ENCODE measurements at places on chromosomes 11 and 22.
A peak's percentile ranks its signal among the peaks of the same experiment; 100 is the strongest.

- no peak for DNase-seq
These were observed 5.4 kb upstream of the APOL2 start for GRCh38 chr22:36244522-36245391.

- DNase-seq = no peak
These were observed 2.9 kb downstream of the INPP5J start for GRCh38 chr22:31125521-31126117.

DNA sequence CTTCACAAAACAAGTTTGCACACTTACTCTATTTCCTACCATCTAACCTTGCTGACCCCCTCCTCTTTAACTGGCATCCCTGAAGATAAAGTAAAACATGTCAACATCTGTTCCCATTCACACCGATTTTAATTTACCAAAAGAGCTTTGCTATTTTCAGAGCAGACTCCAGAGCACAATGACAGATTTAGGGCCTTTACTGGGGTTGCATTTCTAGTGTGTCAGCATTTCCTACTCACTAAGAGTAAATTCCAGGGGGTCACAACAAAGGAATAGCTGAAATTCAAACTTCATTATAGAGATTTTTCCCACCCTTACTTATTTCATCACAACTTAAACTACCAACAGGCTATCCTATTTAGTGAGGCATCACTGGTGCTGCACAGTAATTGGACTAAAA, 60.8 kb downstream of the SOX6 start:
- no peak for DNase-seq

- DNase-seq = no peak
These were observed 12.2 kb downstream of the CBL start for GRCh38 chr11:119218141-119218878.

- no peak for DNase-seq
These were observed 132.3 kb downstream of the MYO18B start for GRCh38 chr22:25874327-25874726.

DNA sequence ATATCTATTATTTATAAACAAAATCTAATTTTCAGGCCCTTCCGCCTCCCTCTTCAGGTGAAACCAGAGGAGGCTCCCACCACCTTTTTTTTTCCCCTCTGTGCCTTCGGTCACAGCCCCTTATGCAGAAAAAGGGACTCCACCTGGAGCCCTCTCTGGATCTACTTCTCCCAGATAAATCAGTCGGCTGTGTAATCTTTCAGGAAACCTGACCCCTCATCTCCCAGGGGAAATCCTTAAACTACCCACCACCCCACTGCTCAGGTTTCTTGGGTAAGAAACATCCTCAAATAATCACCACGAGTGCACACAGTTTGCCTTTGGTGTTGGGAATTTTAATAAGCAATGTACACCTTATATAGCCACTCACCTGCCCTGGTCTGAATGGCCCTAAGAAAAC, 104.2 kb downstream of the NAV2 start:
- DNase-seq = no peak

DNA sequence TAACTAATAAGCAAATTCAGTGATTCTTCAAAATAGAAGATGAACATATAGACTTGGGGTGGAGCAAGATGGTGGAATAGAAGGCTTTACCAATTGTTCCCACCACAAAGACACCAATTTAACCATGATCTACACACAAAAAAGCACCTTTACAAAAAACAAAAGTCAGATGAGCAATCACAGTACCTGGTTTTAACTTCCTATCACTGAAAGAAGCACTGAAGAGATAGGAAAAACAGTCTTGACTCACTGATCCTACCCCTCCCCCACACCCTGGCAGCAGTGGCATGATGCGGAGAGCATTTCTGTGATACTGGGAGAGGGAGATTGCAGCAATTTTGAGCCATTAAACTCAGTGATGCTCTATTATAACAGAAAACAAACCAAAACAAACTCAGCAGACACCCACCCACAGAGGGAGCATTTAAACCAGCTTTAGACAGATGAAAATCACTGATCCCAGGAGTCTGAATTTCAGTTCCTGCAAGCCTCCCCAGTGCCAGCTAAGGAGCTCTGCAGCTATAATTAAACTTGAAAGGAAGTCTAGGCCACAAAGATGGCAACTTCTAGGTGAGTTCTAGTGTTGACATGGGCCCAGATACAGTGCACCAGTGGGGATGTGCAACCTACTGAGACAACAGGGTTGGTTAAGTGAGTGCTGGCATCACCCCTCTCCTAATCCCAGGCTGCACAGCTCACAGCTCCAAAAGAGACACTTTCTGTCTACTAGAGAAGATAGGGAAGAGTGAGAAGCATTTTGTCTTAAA, 161.8 kb upstream of the GRIA4 start:
- no peak for DNase-seq

GRCh38 chr11:826227-826621, 1.5 kb upstream of the CRACR2B start:
- DNase-seq = no peak

- no peak for DNase-seq
These were observed 258.9 kb downstream of the SWAP70 start for GRCh38 chr11:9922806-9923205.

DNA sequence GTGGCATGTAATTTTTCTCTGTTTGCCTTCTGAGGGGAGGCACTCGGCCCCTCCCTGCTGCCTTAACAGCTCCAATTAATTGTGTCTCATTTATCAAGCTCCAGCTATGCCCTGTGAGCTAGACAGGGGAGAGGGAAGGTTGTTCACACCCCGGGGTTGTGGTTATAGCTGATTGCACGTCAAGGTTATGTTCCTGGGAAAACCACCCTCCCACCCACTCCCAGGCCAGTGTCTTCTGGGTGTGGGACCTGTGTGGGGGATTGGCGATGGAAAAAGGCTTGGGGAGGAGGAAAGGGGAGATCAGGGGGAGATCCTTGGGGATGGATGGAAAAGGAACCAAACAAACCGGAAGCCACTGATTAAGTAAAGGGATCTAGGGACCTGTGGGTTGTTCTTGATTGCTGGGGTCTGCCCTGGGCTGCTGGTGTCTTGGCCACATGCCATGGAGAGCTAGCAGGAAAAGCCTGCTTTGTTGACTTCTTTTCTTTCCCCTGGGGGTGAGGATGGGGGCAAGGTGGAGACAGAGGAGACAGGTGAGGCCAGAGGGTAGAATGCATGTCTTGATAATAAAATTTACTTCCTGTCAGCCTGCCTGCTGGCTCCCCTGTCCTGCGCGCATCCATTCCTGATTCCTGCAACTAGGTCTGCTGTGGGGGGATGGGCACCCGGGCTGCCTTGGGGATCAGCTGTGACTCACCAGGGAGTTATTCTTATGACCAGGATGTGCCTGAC, 13.5 kb upstream of the SORL1-AS1 start:
- peak; percentile 21 for DNase-seq

DNA sequence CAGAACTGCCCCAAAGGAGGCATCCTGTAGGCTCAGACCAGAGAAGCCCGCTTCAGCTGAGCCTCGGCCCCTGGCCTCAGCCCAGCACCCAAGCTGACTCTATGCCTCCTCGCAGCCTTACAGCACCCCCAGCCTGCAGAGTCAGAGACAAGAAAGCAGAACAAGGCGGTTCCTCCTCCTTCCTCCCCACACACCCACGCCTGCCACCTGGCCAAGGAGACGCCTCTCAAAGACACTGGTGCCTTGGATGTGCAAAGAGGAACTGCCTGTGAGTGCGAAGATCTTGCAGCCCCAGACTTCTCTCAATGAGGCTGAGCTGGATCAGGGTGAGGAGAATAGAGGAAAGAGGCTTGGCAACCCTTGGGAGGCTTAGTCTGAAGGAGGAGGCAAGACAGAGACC, 60.2 kb downstream of the PDE2A start:
- no peak for DNase-seq

- DNase-seq = no peak
These were observed 9.6 kb upstream of the EIF3D start for GRCh38 chr22:36538529-36538928.

GRCh38 chr11:22668005-22668796, 1.8 kb downstream of the GAS2 start:
- DNase-seq = no peak

- no peak for DNase-seq
These were observed 39.8 kb downstream of the SYN3 start for GRCh38 chr22:33018232-33018864.

GRCh38 chr11:116312570-116313391, 460.0 kb downstream of the BUD13 start:
- no peak for DNase-seq

DNA sequence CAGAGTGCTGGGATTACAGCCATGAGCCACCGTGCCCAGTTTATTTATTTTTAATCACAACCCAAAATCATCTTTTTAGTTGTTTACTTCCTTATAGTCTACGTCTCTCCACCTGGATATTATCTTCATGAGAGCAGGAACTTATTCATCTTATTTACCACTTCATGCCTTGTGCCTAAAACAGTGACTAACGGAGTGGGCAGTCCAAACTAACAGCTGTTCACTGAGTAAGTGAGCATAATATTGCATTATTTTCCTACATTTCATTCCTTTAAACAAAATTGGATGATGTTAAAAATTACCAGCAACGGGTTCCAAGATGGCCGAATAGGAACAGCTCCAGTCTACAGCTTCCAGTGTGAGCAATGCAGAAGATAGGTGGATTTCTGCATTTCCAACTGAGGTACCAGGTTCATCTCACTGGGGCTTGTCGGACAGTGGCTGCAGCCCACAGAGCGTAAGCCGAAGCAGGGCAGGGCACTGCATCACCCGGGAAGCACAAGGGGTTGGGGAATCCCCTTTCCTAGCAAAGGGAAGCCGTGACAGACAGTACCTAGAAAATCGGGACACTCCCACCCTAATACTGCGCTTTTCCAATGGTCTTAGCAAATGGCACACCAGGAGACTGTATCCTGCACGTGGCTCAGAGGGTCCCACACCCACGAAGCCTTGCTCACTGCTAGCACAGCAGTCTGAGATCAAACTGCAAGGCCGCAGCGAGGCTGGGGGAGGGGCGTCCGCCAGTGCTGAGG, 14.1 kb downstream of the TMEM123 start:
- DNase-seq = no peak

GRCh38 chr11:115390441-115390840, 113.8 kb downstream of the CADM1 start:
- DNase-seq = no peak

GRCh38 chr11:76597533-76598425, 72.8 kb downstream of the LRRC32 start:
- DNase-seq = no peak

DNA sequence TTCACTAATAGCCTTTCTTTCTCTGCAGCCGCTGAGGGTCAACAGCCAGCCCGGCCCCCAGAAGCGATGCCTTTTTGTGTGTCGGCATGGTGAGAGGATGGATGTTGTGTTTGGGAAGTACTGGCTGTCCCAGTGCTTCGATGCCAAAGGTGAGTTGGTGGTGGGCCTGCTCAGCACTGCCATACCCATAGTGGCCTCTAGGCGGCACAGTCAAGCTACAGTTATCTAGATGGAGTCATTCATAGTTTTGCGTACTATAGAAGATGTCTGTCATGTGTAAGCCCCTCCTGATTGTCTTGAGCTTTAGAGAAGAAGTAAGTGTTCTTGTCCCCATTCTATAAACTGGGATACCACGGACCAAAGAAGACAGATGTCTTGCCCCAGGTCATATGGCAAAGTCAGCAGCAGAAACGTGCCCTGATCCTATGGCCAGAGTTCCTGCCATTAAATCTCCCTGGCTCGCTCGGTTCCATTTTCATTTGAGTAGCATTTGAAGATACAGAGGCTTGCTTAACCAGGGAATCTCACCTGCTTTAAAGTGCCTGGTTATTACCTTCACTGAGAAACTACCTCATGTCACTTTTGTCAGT, 42.1 kb upstream of the CRTAM start:
- DNase-seq = no peak

DNA sequence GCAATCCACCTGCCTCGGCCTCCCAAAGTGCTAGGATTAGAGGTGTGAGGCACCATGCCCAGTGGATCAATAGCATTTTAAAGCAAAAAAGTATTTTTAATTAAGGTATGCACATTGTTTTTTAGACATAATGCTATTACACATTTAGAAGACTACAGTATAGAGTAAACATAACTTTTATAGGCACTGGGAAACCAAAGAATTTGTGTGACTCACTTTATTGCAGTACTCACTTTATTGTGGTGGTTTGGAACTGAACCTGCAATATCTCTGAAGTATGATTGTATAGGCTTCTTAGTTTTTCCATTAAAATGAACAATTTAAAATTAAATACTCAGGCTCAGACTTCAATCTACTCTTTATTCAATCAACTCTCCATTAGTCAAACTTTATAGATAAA, 17.5 kb upstream of the CD3E start:
- DNase-seq = no peak

DNA sequence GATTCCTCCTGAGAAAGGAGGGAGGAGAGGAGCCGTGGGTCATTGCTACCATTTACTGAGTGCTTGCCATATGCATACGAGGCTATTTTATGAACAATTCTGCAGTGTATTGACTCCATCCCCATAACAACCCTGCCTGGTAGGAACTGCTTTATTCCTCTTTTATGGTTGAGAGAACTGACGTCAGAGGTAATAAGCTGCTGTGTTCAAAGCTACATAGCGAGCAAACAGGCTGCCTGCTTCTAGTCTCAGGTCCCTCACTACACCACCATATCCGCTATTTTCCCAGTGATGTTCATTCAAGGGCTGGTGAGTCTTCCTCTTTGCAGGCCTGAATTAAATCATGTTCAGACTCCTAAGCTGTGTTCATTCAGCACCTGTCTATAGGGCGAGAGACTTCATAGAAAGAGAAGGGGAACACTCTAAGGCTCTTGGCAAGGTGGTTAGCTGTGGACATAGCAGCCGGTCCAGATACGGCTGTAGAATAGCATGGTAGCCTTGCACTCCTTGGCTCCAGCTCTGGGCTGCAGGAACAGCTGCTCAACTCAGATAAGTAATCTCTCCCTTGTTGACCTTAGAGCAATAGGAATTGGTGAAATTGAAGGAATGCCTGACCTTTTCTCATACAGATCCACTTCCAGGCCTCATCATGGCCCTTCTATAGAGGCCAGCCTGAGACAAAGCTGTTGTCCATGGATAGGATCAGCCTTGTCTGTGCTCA, 82.6 kb downstream of the MICAL2 start:
- no peak for DNase-seq

DNA sequence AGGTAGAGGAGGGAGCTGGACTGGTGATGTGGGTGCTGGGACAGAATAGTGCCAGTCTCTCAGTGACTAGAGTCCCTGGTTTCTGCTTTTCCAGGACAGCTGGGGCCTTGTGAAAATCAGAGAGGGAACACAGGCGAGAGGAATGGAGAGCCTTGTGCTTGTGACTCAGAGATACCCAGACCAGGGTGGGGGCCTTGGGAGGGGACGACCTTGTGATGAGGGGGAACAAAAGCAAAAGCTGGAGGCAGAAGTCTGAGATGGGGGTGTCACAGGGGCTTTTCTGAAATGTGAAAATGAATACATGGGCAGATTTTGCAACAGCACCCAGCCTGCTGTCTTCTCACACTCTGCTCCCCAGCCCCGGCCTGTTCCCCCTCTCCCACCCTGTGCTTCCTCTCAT, 3.4 kb upstream of the NR1H3 start:
- DNase-seq = no peak

- DNase-seq = no peak
These were observed 18.0 kb downstream of the CNTF start for GRCh38 chr11:58640386-58641023.

GRCh38 chr11:19306179-19306944, 65.6 kb upstream of the E2F8 start:
- no peak for DNase-seq

GRCh38 chr22:29083933-29084591, 11.2 kb downstream of the KREMEN1 start:
- DNase-seq = no peak
